Hindlimb muscle (tissue), 1 donor: ENCODE measurements at places on chromosomes 6 and 20.

DNA sequence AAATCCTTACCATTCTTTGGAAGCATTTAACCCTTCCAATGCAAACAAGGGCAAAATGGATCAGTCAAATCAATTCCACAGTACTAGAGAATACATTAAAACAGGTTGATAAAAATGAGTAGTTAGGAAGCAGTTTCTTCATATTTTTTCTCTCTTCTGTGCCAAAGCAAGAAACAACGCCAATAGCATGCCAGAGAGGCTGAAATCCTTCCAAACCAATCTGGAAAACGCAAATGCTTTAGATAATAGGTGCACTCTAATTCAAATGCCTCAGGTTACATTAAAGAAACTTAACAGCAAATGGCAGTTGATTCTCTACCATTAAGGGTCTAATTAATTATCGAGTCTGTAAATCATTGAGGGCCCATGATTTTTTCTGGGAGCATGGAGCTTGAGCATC is 755.2 kb downstream of the C6orf118 start:
- no peak for DNase-seq

DNA sequence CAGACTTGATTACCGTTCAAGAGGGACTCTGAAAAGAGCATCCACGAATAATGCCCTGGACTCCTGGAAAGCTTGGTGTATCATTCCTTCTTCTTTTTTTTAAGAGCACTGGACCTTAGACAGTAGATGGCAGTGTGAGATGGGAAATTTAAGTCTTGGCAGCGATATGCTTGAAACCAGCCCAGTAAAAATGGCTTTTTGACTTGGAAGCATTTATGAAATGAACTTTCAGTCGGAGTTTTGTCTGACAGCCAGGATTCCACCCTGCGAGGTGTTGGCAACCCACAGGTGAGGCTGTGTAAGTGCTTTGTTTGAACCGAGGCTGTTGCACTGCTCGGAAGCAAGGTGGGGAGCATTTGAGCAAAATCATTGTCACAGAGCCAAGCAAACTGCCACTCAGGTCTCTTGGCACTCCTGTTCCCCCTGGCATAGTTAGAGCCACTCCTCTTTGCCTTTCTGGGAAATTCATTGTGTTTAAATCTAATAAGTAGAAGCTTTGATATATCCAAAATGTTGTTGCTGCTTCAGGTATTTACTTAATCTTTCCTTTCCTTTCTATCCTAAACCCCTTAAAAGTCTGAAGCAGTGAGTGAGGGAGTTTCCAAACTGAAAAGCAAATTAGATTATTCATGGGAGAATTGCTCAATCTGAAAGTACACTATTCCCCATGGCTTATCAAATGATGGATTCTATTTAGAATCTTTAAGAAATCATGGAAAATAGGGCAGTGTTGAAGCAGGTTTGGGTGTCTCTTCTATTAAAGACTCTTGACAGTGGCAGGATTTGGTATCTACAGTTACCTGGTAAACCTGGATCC is 272.8 kb upstream of the SLC35B3 start:
- peak; percentile 38 for DNase-seq

DNA sequence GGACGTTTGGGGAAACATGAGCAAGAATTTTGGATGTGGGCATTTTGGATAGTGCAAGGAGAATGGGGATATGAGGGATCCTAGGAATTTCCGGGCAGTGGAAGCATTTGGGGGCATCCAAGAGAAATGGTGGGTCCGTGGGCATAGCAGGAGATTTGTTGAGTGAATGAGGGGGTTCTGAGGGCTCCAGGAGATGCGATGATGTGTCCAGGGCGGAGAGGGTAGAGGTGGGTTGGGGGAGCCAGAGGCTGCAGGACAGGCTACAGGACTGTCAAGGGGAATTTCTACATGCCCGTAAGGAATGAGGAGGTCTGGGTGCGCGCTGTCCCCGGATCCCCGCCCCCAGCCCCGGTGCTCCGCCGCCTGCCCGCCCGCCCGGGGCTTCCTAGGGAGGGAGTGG is 364 bp downstream of the FRS3 start:
- DNase-seq: no peak

GRCh38 chr20:63705232-63706026 is 2.3 kb downstream of the ARFRP1 start:
- no peak for DNase-seq

DNA sequence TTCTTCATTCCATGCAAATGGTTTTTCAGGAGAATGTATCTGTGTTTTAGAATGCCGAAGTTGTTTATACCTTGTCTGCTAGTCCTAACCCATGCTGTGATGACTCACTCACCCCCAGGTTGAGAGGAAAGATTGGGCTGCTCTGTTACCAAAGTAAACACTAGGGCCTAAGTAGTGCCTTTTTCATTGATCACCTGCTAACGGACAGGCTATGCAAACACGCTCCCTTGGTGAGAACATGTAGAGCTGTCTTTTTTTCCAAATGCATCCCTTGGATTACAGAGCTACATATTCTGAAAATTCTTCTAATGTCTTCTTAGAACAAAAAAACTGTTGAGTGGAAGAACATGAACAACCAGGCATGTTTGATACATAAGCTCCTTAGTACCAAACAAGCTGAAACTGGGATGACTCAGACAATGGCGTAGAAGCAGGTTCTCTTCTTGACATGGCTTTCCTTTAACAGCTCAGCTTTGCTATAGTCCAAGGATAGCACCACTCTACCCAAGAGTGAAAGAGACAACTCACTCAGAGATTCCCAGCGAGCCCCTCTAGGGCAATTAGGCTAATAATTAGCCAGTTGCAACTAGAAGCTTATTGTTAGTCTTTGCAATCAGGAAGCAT is 20.5 kb downstream of the PERP start:
- no peak for DNase-seq

GRCh38 chr6:154229786-154230185 is 126.8 kb downstream of the IPCEF1 start:
- DNase-seq: no peak

DNA sequence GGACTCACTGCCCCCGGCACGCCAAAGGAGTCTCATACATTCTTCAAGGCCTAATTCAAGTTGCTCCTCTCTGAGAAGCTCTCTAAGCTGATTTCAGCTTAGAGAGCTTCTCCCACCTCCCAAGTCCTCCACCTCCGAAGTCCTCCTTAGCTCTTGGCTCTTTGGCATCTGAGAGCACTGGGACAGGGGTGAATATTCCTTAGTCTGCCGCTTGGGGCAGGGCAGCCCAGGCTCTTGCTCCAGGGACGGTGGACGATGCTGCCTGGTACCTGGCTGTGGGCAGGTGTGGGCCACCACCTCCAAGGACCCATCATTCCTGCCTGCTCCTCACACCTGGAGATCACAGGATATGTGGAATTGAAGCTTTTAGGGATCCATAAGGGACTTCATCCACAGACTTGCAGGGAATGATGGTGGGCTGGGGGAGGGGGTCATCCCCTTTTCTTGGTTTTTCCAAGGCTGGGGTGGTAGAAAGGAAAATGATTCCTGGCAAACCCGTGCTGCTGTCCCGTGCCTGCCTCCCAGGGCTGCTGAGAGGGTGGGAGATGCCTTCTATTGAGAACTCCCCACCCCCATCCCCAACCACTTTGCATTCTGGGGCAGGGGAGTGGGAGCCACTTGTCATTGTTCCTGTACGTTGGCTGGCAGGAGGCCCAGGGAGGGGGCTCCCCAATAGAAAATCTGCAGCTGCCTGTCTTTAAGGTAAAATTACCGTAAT is 57.4 kb downstream of the ARHGAP40 start:
- DNase-seq: no peak

GRCh38 chr20:20518263-20518662 is 150.4 kb downstream of the INSM1 start:
- DNase-seq: no peak

- DNase-seq: no peak
These were observed 158.5 kb downstream of the PHACTR1 start for GRCh38 chr6:12875051-12875450.

DNA sequence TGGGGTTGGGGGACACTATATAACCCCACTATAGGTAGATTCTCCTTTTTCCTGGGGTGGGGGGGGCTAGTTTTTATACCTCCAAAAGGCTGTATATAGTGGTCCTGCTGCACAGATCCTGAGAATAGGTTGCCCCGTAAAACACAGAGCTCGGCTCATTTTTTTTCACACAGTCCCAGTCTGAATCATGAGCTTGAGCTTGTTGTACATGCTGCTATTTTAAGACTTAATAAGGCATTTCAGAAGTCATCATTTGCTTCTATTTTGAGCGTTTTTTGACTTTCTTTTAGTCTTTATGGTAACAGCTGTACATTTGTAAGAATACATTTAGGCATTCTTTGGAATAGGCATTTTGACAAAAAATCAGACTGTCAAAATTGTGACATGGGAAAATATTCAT is 30.5 kb downstream of the SLC9A8 start:
- no peak for DNase-seq

DNA sequence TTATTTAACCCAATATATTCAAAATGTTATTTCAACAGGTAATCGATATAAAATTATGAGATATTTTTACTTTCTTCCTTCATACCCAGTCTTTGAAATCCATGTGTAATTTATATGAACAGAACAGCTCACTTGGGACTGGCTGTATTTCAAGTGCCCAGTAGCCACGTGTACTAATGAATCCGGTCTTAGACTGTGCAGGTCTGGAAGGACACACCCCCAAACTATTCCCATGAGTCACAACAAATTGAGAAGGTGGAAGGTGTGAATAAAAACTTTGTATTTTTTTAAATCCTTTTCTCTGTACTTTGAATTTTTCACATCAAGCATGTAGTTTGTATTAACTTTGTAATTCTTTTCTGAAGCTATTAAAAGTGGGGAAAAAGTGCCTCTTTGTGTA is 2.8 kb downstream of the UNC5CL start:
- DNase-seq: no peak

DNA sequence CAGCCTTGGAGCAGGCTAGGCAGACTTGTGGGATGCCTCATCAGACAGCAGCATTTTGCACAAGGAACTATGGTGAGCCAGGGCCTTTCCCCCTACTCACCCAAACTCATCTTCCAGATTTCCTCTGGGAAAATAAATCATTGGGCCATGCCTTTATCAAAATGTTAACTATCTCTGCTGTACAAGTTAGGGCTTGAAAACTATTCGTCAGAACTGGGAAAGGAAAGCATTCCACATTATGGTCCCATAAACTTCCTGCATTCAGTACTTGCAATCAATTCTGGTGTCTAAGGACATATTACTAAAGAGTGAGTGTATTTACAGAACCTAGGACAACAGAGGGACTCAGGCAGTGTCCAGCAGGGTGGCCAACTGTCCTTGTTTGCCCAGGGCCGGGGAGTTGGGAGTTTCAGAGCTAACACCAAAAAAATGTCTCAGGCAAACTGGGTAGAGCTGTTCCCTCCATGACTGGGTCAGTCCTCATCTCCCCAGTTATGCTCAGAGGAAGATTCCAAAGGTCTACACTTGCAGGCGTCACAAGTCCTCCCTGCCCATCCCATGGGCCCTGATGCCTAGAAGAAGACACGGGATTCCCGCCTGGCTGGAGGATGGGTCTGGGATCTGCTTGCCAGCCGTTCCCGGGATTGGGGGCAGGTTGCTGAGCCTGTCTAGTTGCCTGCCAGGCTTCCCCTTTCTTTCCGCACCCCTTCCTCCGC is 72.2 kb downstream of the SLC22A3 start:
- DNase-seq: no peak

- DNase-seq: no peak
These were observed 2.0 kb upstream of the TRMT11 start for GRCh38 chr6:125984311-125984710.

DNA sequence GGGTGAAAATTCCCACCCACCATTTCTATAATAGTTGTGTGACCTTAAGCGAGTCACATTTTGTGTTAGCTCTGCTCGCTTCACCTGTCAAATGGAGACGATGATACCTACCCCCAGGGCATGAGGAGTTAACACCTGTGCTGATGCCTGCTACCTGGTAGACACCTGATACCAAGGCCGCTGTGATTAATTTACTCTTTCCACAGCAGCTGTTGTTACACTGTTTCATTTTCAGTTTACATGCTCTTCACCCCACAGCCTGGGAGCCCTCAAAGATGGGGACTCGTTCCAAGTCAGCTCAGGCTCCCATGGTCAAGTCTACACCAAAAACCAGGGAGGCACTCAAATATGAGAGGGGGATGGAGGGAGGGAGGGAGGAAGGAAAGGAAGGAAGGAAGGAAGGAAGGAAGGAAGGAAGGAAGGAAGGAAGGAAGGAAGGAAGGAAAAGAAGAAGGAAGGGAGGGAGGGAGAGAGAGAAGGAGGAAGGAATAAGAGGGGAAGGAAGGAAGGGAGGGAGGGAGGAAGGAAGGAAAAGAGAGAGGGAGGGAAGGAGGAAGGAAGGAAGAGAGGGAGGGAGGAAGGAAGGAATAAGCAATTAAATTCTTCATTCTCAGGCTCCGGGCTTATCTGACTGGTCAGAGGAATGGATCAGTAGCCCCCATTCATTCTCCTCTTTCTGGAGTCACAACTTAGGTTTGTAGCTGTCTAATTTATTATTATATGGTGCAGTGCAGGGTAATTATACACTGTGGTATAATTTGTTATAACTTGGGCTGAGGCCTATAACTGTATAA is 40.9 kb downstream of the PDYN start:
- DNase-seq: no peak

DNA sequence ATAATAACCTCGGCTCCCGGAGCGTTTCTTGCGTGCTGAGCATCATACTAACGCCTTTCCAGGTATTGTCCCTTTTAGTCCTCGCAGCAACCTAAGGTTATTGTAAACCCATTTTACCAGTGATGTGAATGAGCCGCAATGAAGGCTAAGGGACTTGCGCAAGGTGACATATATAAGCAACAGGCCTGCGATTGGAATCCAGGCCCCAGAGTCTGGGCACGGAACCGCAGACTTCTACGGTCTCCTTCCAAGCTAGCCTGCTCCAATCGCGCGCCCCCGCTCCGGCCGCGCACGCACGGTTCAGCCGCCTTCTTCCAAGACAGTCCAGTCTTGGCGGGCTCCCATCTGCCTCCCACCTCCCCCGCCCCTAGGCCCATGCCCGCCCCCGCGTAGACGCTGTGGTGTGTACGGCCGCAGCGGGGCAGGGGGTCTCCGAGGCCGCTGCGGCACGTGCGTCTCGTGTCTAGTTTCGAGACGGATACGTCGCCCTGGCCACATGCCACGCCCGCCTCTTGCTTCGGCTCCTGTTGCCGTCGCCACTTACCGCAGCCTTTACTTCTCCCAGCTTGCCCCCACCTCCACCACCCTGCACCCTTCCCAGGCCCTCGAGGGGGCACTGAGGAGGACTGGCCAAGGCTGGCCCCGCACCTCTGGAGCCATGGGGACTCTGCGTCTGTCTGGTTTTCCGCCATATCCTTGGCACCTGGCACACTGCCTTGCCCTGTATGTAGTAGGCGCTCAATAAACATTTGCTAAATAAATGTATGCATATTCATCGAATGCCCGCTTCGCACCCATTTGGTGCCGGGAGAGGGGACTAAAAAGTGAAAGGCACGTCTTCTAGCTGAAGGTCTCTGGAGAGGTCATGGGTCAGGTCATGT is 855 bp upstream of the GFOD1 start:
- peak; percentile 36 for DNase-seq

GRCh38 chr6:125745281-125746018 is 4.0 kb upstream of the HEY2 start:
- no peak for DNase-seq

DNA sequence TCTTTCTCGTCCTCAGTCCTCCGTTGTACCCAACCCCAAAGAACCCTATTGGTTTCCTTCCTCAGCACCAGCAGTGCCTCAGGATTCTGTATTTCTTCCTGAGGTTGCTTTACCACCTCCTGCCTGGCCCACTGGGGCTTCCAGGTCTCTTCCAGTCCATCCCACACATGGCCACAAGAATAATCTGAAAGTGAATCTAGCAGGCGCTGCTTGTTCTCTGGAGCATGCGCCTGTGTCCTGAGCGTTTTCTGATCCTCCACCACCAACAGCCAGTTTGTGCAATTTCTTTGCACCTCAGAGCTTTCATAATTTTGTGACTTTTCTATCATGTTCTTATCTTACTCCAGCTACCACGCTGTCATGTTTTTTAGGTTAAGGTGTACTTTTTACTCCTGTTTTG is 11.6 kb upstream of the HSP90AB1 start:
- no peak for DNase-seq

- DNase-seq: no peak
These were observed 50.1 kb upstream of the ASF1A start for GRCh38 chr6:118843685-118844390.
